Amniotic stem cell (primary cell): ENCODE measurements at places on chromosomes 12 and 14.

GRCh38 chr12:4050340-4050739 lies 177.1 kb upstream of the PARP11 start:
- no peak for DNase-seq

DNA sequence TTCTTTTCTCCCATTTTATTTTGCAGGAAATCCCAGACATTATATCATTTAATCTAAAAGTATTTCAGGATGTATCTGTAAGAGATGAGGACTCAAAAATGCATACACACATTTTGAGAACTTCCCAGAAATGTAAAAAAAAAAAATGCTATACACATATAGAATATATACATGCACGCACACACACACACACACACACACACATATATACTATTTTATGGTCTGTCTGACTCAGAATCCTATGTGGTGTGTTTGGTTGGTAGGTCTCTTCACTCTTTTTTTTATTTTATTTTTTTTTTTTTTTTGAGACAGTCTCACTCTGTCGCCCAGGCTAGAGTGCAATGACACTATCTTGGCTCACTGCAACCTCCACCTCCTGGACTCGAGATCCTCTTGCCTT lies 65.5 kb downstream of the FBXO34 start:
- no peak for DNase-seq

- no peak for DNase-seq
Observed at GRCh38 chr12:5332551-5332950, 99.4 kb upstream of the NTF3 start.

GRCh38 chr12:69501154-69501895 lies 31.1 kb downstream of the FRS2 start:
- no peak for DNase-seq

- DNase-seq, result no peak
Observed at GRCh38 chr14:92694807-92695206, 53.6 kb downstream of the LGMN start.

GRCh38 chr12:123712780-123713319 lies 697 bp downstream of the ATP6V0A2 start:
- DNase-seq, result no peak

GRCh38 chr12:126084480-126084879 lies 1019.2 kb downstream of the AACS start:
- DNase-seq, result no peak

DNA sequence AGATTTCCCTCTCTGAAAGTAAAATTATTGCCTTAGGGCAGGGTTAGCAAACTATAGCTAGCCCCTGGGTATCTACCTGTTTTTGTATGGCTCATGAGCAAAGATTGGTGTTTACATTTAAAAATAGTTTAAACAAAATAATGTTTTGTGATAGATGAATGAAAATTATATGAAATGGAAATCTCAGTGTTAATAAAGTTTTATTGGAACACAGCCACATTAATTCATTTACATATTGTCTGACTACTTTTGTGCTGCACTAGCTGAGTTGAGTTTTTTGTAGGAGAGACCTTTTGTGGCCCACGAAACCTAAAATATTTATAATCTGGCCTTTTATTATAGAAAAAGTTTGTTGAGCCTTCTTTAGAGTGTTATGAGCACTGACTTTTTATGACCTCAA lies 48.5 kb downstream of the ADIPOR2 start:
- no peak for DNase-seq

GRCh38 chr14:64695071-64695470 lies 9.2 kb upstream of the PLEKHG3 start:
- DNase-seq, result no peak

GRCh38 chr12:106710143-106710893 lies 64.2 kb upstream of the RIC8B start:
- no peak for DNase-seq
